Spleen (tissue), 13 donors: ENCODE measurements at places on chromosomes 7 and 10.

GRCh38 chr10:27225011-27225590 is 15.5 kb downstream of the ACBD5 start:
- H3K4me1 ChIP-seq: no peaks in the 10 kb centered on the region
- H3K36me3 ChIP-seq: peaks cover 67% of the 10 kb centered on the region
- H3K27me3 ChIP-seq: no peaks in the 10 kb centered on the region
- H3K27ac ChIP-seq: peak overlapping the region; percentile 25

GRCh38 chr7:118642396-118642795 is 417.9 kb downstream of the ANKRD7 start:
- no peak overlapping the region for H3K27ac ChIP-seq
- no peaks in the 10 kb centered on the region for H3K36me3 ChIP-seq
- H3K27me3 ChIP-seq: no peaks in the 10 kb centered on the region
- H3K4me3 ChIP-seq: no peak overlapping the region
- H3K4me1 ChIP-seq: no peaks in the 10 kb centered on the region
- no peak for DNase-seq

GRCh38 chr7:39259391-39260003 is 281.8 kb downstream of the POU6F2 start:
- H3K4me3 ChIP-seq: no peak overlapping the region
- no peaks in the 10 kb centered on the region for H3K36me3 ChIP-seq
- no peak for DNase-seq
- no peaks in the 10 kb centered on the region for H3K27me3 ChIP-seq

- no peaks in the 10 kb centered on the region for H3K27me3 ChIP-seq
- peak overlapping the region; percentile 86 for H3K27ac ChIP-seq
- peaks cover 29% of the 10 kb centered on the region for H3K4me1 ChIP-seq
- H3K4me3 ChIP-seq: peak overlapping the region; percentile 58
- DNase-seq: peak; percentile 90
Measured at GRCh38 chr10:3666525-3667302, 118.3 kb downstream of the KLF6 start.
